ENCODE measurements at places on chromosomes 13 and 19. TPM values are rescaled to one million over a fixed set of nuclear protein-coding genes. Genes with fewer than 3 reads are reported as not detected.

GRCh38 chr19:50797781-50798658 is 7.8 kb downstream of the ACP4 start:
- DNase-seq, result no peak

The SCN1B gene
- 2.0 TPM for total RNA-seq

DNA sequence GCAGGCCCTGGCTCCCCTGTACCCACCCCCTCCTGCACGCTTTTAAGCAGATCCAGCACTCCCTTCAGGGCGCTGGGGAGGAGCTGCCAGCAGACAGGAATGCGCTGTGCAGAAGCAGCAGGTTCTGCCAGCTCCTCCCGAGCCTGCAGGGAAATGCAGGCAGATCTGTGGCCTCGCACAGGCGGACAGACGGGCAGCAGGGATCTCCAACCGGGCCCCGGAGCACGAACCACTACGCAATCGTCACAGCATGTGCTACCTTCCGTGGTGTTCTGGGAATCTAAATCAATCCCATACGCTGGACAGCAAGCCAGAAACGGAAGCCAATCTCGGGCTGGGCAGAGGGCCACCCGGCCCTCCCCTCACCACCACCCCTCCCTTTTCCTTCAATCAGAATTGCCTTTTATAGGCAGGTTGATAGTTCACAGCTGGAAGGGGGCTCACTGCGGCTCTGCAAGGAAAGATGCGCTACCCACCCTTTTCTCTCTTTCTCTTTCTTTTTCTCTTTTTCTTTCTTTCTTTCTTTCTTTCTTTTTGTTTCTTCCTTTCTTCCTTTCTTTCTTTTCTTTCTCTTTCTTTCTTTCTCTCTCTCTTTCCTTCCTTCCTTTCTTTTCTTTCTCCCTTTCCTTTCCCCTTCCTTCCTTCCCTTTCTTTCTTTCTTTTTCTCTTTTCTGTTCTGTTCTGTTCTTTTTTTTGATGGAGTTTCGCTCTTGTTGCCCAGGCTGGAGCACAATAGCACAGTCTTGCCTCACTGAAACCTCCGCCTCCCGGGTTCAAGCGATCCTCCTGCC is 99.9 kb downstream of the GNG7 start:
- peak; percentile 93 for DNase-seq

The ACER1 gene
- total RNA-seq, result 0.22 TPM

The SLC25A30 gene
- 10.2 TPM for total RNA-seq

The ZNF229 gene
- total RNA-seq, result 11.7 TPM

DNA sequence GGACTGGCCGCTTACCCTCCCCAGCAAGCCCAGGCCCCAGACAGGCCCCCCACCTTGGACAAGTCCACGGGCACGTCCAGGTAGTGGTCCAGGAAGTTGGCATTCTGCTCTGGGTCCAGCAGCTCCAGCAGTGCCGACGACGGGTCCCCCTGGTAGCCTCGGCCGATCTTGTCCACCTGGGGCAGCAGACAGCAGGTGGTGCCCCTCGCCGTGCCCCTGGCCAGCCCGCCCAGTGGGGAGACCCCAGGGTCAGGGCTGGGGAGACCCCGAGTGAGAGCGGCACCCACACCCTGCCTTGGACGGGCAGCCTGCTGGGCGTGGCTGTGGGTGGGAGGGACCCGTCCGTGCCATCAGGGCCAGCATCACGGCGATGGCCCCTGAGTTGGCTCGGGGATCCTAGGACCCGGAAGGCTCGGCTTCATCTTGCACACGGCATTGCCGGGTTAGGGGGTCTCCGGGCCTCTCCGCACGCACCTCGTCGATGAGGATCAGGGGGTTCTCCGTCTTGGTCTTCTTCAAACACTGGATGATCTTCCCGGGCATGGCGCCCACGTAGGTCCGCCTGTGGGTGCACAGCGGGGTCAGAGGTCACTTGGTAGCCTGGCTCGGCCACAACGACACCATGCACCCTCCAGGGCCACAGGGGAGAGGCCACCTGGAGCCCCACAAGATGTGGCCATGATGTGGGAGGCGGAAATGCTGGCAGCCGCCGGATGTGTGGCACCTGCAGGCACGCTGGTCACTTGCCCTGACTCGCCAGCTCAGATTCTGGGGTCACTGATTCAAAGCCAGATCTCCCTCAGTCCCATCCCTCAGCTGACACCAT is 6.3 kb downstream of the RPL36 start:
- no peak for DNase-seq

The CGB8 gene
- 4.5 TPM for total RNA-seq

The SIGLECL1 gene
- not detected for total RNA-seq

- peak; percentile 40 for DNase-seq
These were observed 801 bp downstream of the QTRT1 start for GRCh38 chr19:10701955-10702525.

DNA sequence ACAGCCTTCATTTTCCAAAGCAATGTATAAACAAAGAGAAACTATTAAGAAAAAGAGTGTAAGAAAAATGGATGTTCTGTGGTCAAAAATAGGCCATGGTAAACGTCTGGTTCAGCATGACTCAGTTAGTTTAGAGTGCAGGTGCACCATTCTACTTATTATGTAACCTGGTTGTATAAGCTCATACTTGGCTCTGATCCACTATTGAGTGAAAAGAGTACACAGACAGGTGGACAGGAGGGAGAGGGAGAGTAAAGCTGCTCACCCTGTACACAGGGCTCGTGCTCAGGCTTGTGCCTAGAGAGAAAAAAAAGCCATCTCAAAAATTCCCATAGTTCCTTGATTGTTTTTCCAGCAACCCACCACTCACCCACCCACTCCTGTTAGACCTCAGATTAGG is 85.8 kb upstream of the ZNF91 start:
- DNase-seq, result no peak

DNA sequence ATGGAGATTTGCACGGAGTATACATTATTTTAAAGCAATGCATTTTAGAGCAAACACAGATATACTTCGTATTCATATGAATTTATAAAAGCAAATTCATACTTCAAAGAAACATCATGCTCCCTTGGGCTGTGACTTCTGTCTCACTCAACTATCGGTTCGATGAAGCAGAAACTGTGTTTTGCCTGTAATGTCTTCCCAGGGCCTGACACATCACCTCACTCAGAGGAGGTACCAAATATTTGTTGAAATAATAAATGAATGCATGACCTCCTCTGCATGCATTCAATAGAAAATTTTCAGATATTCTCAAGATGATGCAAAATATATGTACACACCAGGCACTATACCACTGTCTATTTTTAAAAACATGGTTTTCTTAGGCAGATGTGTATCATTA is 432.7 kb downstream of the EFNB2 start:
- DNase-seq, result no peak

The IGFLR1 gene
- 1.4 TPM for total RNA-seq

- no peak for DNase-seq
These were observed 464.6 kb downstream of the FGF9 start for GRCh38 chr13:22135446-22135845.

DNA sequence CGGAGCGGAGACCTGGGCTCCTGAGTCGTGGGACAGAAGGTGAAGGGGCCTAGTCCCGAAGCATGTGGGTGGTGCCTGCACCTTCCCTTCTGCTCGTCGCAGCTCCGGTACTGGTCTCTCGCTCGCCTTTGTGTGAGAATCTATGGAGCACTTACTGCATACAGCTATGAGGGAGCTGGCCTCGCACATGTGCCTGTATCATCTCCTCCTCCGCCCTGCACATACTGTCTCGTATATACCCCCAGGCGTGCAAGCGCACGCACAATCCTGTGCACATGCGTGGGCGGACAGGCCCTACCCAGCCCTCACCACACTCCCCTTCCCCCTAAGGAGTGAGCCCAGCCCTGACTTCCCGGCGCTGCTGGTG is 8.7 kb downstream of the PIK3R2 start:
- no peak for DNase-seq

GRCh38 chr19:43625918-43626579 is 6.6 kb upstream of the ZNF428 start:
- DNase-seq, result peak; percentile 32

DNA sequence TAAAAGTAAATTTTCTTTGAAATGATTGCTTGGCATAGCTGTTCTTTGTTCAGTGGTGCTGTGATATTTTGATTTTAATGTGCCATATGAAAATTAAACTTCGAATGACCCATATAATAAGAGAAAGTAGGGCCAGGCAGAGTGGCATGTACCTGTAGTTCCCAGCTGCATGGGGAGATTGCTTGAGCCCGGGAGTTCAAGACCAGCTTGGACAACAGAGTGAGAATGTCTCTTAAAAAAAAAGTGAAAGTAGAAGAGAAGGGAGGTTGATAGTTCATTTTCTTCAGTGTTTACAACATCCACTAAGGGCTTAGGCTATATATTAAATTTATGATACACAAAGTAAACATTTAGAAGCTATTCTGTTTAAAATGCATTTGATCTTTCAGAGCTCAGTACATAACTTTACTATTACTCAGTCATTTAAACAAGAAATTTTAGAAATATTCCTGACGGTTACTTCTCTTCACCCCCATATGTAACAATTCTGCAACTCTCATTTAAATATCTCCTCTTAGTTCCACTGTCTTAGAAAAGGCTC is 17.2 kb upstream of the RFC3 start:
- no peak for DNase-seq

The VSTM2B gene
- total RNA-seq, result not detected

GRCh38 chr19:32227561-32228165 is 117.7 kb upstream of the ZNF507 start:
- no peak for DNase-seq

GRCh38 chr19:28425046-28425931 is 787.7 kb downstream of the UQCRFS1 start:
- DNase-seq, result peak; percentile 52

DNA sequence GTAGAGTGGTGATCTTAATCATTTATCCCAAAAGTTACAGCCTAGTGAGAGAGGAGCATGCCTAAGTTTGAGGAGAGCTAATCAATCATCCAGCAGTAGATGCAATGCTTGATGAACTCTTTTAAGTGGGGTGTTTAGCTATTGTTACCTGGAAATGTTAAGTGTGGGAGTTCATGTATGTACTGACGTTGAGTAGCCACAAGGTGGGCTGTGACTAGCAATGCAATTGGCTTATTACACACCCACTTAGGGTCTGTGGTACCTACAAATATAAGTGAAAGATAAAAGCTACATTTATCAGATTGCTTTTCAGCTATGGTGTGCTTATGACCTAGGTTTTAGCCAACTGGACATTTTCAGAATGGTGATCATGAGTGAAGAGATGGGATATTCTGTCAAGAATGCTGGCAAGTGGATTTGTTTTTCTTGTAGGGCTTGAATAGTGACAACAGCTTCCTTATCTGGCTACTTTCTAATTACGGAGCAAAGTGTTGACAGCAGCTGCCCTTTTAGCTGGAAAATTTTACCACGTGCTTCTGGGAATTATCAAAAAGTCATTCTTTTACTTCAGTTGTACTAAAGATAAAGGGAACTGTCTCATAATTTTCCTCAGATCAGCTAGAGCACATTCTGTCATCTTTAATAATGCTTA is 170.6 kb downstream of the POSTN start:
- DNase-seq, result no peak

- DNase-seq, result no peak
These were observed 17.2 kb downstream of the SAFB2 start for GRCh38 chr19:5605362-5605761.

- DNase-seq, result no peak
These were observed 4.9 kb upstream of the CHST8 start for GRCh38 chr19:33616857-33617256.

- peak; percentile 66 for DNase-seq
These were observed 192.8 kb upstream of the TSC22D1 start for GRCh38 chr13:44768775-44769581.

GRCh38 chr13:20570517-20570916 is 3.6 kb downstream of the IFT88 start:
- peak; percentile 63 for DNase-seq

DNA sequence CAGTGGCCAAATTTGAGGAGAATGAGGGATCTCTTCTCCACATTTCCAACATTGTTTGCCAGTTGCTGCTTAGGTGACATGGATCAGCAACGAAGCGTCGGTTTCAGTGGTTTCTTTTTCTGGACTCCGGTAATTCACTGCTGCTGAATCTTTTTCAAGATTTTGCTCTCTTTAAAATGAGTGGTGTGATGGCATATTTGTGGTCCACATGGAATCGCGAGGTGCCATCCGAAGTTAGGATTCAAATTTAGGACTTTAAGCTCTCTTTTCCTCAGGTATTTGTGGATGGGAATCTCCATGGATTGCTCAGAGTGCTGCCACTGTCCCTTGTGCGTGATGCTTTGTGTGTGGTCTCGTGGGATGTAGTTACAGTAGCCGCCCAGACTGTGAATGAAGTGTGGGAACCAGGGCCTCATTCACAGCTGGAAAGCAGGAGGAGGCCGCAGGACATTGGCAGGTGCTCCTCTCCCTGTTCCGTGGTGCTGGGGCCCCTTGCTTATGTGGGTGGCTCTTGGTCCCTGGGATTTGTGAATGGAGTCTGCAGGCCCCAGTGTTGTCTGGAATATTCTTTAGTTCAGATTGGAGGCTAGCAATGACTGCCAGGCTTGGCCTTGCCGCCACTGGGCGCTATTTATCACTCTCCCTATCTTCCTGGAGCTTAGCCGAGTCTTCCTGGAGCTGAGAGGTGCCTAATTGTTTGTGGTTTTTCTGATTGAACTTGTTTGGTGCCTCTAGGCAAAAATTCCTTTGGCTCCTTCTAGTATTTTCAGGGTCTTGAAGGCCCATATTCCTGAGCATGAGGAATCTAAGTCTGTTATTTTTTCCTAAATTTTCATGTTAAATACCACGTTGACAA is 1.5 kb downstream of the ILF3 start:
- DNase-seq, result peak; percentile 76

The SIGLEC5 gene
- total RNA-seq, result not detected
